Kidney epithelial cell (primary cell): ENCODE measurements at places on chromosomes 5 and 9. TPM values are rescaled to one million over a fixed set of nuclear protein-coding genes. Genes with fewer than 3 reads are reported as not detected.

The LOX gene
- total RNA-seq, result 9.0 and 13.2 TPM in 2 replicates

The PTGDS gene
- total RNA-seq, result 2.0 and 3.8 TPM in 2 replicates

The LRRC19 gene
- under 0.01 TPM in 1 of 2 replicates, not detected in the other for total RNA-seq

The STPG3 gene
- not detected in 2 replicates for total RNA-seq

The RNF180 gene
- total RNA-seq, result 11.5 and 16.3 TPM in 2 replicates

The LCN15 gene
- total RNA-seq, result not detected in 2 replicates

The VLDLR gene
- total RNA-seq, result 28.5 and 31.3 TPM in 2 replicates

The GABRB2 gene
- 0.07 TPM in 1 of 2 replicates, not detected in the other for total RNA-seq

The NTRK2 gene
- 0.96 and 1.5 TPM in 2 replicates for total RNA-seq

The IL13 gene
- total RNA-seq, result not detected in 2 replicates

The TNFSF15 gene
- total RNA-seq, result 11.7 and 13.4 TPM in 2 replicates

The IFNA2 gene
- total RNA-seq, result not detected in 2 replicates

The WDR5 gene
- 28.3 and 28.8 TPM in 2 replicates for total RNA-seq

The INSL4 gene
- total RNA-seq, result not detected in 2 replicates

The AQP7 gene
- not detected in 2 replicates for total RNA-seq

The IFNB1 gene
- total RNA-seq, result not detected in 2 replicates

The IRX4 gene
- total RNA-seq, result 0.92 and 4.2 TPM in 2 replicates

The ACOT12 gene
- total RNA-seq, result not detected in 2 replicates

The KLF9 gene
- 9.7 and 11.0 TPM in 2 replicates for total RNA-seq

The TMEM215 gene
- not detected in 2 replicates for total RNA-seq
